ENCODE measurements at places on chromosomes 12 and 14.

- peak; percentile 31 for DNase-seq
Observed at GRCh38 chr14:73785336-73785833, 66.2 kb upstream of the PTGR2 start.

DNA sequence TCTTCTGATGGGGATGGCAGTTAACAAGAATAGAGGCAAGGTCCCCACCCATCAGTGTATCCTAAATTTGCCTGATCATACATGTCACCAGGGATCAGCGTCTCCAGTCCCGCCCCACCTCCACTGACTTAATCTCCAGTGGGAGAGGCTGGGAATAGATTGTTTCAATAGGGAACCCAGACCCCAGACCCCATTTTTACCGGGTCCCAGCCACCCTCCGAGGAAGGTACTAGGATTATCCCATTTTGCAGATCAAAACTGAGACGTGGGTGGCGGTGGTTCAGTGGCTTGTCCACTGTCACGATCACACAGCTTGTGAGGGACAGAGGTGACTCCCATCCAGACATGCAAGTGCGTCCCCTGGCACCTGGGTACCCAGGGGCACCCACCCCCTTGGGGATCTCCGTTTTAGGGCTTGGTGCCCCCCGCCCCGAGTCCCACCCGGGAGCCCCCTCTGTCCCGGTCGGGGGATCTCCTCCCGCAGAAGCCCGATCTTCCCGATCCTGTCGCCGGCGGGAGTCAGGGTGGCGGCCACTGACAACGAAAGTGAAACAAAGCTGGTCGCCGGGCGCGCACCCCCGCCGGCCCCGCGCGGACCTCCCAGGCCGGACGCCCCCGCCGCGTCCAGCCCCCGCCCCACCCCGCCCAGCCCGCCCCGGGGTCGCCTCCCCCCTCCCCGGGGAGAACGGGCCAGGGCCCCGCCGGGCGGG is 523 bp downstream of the WSB2 start:
- peak; percentile 38 for DNase-seq

DNA sequence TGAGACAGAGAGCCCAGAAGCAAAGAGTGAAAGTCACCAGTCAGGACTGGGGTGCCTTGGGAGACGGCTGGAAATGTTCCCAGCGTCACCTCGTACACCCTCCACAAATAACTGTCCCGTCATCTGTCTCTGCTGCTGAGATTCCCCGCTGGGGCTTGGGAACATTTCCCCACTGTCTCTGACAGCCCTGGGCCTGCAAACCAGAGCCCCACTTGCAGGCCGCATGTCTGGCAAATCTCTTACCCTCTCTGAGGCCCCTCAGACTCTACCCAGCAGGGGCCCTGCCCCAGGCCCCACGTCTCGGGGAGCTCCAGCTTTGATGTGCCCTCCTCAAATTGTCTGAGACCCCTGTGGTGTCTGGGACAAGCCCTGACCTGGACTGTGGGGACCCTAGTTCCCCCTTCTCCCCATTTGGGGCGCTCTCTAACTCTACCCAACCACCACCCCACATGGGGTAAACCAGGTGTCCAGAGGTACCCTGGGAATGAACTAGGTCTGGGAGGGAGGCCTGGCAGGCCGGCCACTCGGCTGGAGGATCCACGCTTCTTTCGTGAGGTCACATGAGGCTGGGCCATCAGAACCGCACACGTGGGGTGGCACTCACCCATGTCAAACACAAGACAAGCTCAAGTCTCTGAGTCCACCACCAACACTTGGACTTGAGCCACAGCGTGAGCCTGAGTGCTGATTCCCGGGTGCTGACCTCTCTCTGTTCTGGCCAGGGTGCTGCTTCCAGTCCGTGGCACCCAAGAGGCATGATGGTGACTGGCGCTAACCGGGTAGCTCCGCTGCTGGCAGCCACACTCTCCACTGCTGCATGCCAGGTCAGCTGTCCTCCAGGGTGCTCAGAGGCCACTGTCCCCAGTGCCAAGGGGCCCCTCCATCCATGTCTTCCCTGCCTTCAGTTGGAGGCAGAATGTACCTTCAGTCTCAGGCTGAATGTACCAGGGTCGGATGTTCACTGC is 59.8 kb downstream of the DIO3 start:
- no peak for DNase-seq

- DNase-seq: no peak
Observed at GRCh38 chr12:11757095-11757494, 107.6 kb downstream of the ETV6 start.

GRCh38 chr12:4276524-4277204 is 3.1 kb downstream of the CCND2 start:
- DNase-seq: peak; percentile 83

GRCh38 chr12:27868139-27868538 is 88.1 kb upstream of the MANSC4 start:
- no peak for DNase-seq

DNA sequence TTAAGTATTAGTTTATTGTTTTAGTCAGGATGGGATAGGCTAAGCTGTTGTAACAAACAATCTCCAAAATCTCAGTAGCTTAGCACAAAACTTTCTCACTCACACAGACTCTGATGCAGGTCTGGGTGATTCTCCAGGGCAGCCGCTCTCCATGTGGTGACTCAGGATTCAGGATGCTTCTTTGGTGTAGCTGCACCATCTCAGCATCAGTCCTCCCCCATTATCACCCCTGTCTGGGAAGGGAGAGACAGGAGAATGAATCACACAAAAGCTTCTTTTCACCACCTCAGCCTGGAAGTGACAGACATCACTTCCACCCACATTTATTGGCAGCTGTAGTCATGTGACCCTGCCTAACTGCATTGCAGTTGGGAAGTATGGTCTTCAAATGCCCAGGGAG is 142.3 kb downstream of the DICER1 start:
- no peak for DNase-seq

DNA sequence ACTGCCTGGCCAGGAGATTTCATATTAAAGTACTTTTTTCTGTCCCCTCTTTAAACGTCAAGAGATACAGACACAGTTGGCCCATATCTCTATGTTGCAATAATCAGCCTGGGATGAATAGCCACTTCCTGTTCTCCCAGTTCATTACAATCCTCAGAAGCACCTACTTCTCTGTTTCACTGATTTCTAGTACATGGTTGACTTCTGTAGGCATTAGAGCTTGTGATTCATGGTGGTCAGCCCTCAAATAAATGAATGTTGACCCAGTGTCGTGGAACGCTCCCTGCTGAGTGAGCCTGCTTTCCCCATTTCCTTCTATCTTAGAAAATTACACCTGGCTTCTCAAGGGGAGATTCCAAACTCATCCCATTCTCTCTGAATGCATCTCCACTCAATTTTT is 416.7 kb downstream of the PDZRN4 start:
- DNase-seq: no peak

DNA sequence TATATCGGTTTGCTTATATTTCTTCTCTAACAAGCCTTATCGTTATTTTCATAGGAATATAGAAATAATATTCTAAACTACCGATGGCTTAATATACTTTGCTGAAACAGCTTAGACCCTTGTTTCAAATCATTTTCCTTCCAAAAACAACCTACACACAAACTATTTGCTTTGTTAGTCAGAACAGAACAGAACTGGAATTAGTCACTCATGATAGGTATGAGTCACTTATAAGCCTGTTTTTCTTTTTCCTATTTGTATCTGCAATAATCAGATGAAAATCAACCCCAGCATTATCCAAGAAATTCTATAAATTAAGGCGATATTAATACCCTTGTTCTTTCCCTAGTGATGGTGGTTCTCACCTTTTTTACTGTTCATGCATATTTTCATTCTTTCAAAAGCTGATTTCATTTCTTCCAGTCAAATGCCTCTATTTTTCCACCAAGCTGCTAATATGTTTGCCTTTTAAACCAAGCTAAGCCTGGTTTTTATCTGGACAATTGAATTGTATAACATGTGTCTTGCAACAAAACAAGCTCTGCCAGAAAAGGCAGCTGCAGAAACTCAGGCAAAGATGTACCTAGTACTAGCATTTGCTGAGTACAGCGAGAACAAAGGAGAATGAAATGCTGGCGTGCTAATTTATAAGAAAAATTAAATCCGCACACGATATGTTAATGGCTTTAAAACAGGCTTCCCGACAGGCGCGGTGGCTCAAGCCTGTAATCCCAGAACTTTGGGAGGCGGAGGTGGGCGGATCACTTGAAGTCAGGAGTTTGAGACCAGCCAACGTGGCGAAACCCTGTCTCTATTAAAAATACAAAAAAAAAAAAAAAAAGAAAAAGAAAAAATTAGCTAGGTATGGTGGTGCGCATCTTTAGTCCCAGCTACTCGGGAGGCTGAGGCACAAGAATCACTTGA is 1418.2 kb downstream of the AACS start:
- no peak for DNase-seq

DNA sequence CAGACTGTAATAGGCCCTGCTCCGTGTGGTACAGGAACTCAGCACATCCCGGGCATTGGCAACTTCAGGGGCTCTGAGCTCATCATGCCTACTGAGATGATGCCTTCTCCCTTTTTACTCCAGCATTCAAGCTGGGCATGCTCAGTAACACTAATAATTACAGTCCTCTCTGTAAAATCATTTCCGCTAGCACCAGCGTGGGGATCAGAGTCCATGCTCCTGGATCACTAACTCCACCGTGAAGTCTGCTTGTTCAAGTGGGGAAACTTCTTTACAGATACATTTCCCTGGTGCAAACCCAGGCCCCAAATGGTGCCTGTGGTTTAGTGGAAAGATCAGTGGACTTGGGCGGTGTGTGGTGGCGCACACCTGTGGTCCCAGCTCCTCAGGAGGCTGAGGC is 16.7 kb downstream of the CLSTN3 start:
- no peak for DNase-seq

GRCh38 chr14:105139212-105139825 is 29.3 kb downstream of the JAG2 start:
- DNase-seq: no peak

DNA sequence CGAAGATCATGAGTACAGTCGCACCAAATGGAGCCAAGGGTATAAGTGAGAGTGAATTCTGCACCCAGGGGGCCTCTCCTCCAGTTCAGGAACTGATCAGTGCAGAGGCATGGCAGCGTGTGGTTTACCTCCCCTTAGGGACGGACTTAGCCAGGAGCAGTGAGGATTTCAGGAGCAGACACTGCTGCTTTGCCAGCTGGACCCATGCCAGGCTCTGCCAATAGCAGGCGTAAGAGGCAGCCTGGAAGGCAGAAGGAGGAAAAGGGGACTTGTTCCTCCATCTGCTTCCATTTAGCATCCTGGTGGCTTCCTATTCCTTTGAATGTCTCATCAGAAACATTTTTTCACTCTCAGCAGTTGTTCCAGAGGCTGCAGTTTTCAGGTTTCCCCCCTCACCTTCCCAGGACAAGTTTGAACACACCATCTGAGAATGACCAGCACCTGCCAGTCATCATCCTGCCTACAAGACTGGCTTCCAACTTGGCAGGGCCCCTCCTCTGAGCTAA is 137.0 kb upstream of the LMNTD1 start:
- DNase-seq: no peak

GRCh38 chr12:111453071-111453989 is 47.6 kb downstream of the SH2B3 start:
- DNase-seq: no peak

GRCh38 chr14:75254381-75254822 is 24.2 kb upstream of the FOS start:
- no peak for DNase-seq

DNA sequence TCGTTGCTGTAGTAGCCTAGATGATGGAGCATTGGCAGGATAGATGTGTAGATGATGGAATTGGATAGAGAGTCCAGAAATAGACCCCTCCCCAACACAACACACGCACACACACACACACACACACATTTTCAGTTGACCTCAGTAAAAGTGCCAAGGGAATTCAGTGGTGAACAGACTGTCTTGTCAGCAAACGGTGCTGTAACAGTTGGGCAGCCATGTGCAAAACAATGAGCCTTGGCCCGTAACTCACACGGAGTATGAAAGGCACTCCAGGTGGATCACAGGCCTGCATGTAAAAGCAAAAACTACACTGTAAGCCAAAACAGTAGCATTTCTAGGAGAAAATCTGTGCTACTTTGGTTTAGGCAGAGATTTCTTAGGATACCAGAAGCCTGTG is 87.8 kb downstream of the DDX51 start:
- no peak for DNase-seq

DNA sequence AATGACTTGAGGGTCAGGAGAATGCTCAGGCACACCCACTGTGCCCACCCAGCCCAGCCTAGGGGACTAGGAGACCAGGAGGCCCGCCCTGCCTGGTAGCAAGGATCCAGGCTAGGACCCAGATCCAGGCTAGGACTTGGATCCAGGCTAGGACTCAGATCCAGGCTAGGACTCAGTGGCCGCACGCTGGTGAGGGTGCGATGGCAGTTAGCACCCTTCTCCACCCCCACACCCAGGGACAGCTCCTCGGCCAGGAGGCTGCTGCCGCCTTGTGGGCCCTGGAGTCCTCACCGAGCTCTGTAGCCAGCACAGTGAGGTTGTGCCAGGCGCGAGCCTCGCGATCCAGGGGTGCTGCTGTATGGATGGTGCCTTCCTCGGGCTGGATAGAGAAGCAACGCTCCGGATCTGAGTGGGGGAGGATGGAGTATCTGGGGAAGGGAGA is 5.1 kb downstream of the CDH24 start:
- DNase-seq: no peak

GRCh38 chr12:79686171-79686570 is 4.6 kb downstream of the PAWR start:
- DNase-seq: no peak

DNA sequence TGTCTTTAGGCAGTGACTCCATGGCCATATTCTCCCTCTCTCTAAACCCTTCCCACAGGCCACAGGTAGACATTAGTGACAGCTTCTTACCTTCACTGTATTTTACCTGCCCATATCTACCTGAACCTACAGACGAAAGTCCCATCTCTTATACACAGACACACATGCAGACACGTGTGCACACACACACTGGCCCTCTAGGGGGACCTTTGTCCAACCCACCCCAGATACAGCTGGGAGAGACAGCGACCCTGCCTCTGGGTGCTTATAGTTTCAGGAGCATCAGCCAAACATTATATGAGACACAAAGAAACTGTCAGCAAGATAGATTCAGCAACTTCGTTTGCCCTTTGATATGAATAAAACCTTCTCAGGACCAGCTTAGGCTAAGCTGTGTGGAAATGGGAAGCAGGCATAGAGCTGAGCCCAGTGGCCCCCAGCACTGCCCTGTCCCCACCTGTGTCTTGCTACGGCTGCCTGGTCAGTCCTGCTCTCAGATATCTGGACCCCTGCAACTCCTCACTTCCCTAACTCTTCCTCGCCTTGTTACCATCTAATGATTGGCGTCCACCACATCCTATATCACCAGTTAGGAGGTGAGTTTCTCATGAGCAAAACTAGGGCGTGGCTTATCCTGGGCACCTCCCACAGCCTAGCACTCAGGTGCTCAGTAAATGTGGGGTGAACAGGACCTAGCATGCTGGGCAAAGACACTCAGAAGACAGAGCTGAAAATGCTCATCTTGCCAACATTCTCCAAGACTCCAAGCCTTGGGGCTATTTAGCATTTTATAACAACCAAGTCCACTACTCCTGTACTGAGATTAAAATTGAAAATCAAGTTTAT is 12.0 kb upstream of the CD9 start:
- DNase-seq: no peak

DNA sequence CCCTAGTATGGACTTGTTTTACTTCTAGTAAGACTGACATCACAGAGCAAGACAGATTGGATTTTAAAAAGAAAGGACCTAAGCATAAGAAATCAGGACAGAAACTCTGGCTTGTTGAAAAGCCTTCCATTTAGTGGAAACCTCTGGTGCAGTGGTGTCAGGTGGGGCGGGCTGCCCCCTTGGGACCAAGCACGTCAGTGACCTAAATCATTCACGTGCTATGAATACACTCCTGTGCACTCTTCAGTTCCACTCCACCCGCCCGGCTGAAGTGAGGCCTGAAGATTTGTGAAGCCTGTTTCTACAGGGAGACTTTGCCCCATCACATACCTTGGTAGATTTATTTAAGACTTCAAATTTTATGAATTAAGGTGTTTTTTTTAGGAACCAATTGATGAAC is 58.2 kb upstream of the STRN3 start:
- no peak for DNase-seq

All from stimulated activated CD4-positive, alpha-beta T cell treated with anti-CD3 and anti-CD28 coated beads, Interleukin-2, amount 100 ng/mL, for 24 hours (primary cell).